ENCODE measurements at places on chromosomes 1 and 21.
A peak's percentile ranks its signal among the peaks of the same experiment; 100 is the strongest.

DNA sequence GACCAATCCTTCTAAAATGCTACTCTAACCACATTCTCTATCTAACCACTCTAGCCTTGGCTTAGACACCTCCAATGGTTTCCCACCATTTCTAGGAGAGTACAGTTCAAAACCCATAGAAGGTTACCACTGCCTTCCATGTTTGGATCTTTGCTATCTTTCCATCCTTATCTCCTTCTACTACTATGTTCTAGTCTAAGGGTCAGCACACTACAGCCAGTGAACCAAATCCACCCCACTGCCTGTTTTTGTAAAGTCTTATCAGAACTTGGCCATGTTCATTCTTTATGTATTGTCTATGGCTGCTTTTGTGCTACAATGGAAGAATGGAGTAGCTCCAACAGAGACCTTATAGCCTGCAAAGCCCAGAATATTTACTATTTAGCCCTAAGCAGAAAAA lies 6.2 kb downstream of the MTF1 start:
- no peak for DNase-seq

DNA sequence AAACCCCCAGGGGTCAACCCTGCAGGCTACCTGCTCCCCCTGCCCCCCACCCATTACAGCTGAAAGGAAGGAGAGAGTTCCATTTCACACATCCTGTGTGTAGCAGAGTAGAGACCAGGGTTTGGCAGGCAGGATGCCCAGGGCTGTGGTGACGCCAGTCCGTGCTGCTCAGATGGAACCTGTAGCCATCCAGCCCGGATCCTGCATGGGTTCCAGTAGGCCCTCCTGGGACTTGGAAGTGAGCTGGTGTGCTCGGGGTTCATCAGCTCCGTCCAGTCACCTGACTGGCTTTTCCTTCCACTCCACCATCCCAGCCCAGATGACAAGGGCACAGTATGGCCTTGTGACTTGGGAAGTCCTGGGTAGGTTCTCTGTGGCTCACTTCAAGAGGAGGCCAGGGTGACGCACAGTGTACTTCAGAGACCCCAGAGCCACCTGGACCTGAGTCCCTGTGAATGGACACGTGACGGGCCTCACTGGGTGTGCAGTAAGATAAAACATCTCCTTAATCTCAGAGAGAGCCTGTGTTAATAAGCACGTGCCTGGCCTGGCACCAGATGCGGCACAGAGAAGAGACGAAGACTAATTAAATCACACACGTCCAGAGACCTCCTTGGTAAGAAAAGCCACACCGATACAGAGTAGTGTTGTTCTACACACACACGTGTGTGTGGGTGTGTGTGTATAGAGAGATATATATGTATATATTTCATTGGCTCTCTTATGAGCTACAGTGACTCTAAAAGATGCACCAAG lies 16.0 kb downstream of the ITPKB start:
- no peak for DNase-seq

DNA sequence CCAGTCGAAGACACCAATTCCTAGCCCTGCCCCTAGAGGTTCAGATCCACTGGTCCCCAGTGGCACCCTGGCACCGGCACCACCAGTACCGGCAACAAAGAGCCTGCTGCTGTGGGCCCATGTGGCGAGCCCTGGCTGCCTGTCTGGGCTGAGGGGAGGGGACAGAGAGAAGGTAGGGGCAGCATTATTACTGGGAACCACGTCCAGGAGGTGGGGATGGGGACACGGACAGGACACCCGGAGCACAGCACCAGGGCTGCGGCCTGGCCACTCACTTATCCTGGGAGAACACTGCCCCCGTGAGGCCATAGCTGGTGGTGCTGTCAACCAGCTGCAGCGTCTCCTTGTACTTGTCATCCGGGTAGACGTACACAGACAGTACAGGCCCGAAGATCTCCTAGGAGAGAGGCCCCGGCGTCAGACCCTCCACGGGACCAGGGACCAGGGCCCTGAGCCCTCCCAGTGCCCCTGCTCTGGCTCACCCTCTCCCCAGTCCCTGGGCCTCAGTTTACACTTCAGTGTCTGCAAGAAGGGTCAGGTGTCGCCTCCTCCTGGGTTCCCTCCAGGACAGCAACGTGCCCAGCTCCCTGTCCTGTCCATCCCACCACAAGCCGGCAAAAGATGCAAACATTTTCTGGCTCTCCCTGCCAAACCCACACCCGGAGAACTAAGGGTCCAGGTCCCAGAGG lies 15.8 kb upstream of the TAS1R2 start:
- DNase-seq, result peak; percentile 65

DNA sequence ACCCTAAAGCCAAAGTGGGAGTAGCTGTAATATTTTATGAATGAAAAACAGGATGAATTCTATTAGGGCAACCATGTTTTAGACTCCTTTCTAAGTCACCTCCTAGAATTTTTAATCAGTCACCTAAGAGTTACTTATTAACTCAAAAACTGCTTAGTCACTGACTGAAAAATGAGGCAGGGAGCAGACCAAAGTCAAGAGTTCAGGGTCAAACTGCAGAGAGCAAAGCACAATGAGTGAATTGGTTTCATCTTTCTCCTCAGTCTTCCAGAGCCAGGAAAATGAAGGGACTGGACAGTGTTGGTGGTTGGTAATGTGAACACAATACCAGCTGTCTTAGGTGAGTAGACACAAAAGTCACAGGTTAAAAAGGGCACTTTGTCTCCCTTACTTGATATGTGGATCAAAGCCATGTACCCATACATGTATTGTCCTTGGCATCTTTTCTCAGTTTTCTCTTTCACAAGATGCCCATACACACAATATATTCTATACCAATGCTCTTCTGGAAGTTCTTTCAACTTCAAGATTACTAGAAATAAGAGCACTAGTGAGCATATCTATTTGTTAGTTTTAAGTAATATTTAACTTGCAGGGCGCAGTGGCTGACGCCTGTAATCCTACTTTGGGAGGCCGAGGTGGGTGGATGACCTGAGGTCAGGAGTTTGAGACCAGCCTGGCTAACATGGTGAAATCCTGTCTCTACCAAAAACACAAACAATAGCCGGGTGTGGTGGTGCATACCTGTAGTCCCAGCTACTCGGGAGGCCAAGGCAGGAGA lies 42.2 kb downstream of the ATP1B1 start:
- DNase-seq, result no peak

GRCh38 chr1:229409616-229410369 lies 24.1 kb downstream of the ACTA1 start:
- no peak for DNase-seq

GRCh38 chr1:248810727-248811513 lies 14.8 kb downstream of the SH3BP5L start:
- no peak for DNase-seq

GRCh38 chr1:209154912-209155311 lies 428.6 kb upstream of the CAMK1G start:
- no peak for DNase-seq

DNA sequence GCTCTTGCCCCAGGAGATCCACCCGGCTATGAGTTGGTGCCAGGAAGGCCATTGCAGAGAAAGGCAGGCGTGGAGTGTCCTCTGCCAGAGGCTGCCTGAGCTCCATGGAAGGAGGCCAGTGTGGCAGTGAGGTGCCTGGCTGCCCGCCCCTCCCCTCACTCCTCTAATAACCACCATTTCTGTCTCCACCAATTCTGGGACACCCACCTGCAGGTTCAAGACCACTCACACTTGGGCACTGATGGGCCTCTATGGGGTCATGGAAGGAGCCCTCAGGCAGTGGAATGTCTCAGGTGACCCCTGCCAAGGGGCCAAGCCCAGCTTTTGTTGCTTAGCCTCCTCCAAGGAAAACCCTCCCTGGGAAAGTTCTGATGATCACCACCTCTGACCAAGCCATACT lies 731.6 kb downstream of the MATN1 start:
- DNase-seq, result no peak

GRCh38 chr1:209710093-209710492 lies 5.4 kb downstream of the HSD11B1 start:
- no peak for DNase-seq

DNA sequence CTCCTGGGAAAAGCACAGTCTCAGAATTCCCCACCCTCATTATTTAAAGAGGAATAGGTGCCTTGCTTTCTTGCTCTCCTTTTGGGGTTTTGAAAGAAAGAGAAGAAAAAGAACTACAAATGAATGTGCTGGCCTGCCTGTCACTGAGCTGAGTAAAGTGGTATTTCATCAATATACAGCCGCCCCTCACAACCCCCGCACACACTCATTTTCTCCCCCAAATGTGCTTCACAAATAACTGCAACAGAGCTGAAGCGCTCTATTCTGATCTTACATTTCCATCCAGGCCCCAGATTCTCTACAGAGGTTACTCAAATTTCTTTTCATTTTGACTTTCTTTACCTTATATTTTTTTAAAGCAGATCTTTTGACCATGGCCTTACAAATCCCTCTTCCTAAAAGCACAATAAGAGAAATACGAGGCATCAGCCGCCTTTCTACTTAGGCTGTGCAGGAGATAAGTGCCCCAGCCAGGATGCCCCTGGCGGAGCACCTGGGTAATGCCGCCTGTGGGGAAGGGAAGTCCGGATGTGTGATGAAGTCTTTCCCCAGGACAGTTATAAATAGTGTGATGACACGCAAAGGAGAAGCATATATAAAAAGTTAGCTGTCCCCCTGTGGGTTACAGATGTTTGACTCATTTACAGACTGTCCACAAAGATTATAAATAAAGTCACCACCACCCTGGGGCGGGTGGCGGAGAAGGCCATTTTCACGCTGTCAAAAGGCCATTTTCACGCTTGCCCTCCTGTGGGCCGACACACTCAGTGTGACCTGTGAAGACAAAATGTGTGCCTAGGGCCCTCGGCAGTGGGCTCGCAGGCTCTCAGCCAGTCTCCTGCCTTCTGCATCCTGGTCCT lies 6.5 kb downstream of the KCNN3 start:
- no peak for DNase-seq

DNA sequence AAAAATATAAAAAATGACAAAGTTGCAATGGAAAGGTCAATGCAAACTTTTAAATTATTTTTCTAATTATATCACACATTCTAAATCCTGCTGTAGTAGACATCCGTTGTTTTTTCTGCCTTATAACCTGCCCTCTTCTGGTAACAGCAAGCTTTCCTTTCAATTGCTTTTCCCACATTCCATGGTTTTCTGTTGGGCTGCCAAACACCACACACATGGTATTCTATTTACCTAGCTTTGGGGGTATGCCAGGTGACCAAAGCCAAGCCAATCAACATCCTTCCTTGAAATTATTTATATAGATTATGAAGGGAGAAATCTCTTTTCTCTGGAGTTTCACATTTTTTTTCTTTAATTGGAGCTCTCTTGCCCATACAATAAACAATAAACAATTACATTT lies 3.4 kb upstream of the LAMC1 start:
- no peak for DNase-seq

- DNase-seq, result no peak
Measured at GRCh38 chr1:244316407-244316806, 135.3 kb downstream of the ADSS2 start.

DNA sequence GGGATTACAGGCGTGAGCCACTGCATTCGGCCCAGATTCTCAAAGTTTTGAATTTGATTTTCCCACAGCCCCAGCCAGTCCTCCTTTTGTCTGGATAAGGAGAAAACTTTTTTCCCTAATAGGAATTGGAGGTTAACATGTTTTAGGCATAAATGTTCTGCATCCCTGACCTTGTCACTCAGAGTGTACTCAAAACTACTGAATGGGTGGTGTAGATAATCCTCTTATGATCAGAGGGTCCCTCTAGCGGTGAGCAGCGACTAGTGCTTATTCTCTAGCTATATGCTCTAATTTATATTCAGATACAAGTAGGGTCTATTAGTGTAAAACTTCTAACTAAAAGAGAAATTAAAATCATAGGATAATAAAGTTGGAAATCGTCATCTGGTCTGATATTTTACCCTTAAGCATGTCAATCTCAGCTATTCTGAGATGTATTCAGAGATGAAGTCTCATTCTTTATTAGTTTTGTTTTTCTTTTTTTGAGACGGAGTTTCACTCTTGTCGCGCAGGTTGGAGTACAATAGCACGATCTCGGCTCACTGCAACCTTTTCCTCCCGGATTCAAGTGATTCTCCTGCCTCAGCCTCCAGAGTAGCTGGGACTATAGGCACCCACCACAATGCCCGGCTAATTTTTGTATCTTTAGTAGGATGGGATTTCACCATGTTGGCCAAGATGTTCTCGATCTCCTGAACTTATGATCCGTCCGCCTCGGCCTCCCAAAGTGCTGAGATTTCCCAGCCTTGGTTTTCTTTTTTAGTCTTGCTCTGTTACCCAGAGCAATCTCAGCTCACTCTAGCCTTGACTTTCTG lies 2.7 kb upstream of the PSMD4 start:
- DNase-seq, result peak; percentile 17

DNA sequence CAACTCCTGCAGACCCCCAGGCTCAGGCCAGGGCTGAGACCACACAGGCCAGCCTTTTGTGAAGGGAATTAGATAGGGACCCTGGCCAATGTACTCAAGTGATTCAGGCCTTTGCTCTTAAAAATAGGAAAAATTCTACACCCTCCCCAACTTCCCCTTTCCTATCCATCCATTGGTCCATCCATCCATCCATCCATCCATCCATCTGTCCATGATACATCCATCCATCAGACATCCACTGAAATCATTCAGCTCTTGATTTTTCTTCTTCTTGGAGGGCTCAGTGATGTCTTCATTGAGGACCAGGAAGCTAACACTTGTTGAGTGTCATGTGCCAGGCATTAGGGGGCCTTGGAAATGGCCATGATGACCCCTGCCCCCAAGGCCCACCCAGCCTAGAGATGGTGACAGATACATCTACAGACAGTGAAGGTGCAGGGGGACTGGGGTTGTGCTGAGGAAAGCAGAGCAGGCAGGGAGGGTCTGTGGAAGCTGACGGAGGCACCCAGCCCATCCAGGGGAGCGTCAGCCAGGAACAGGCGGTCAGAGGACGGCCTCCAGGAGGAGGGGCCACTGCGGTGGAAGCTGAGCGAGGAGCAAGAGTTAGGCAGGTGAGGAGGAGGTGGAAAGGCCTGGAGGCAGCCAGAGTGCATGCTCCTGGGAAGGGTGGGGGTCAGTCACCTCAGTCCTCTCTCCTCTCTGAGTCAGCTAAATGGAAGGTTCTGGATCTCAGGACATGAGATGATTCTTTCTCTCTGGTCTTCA lies 81.9 kb downstream of the EPHB2 start:
- DNase-seq, result no peak

DNA sequence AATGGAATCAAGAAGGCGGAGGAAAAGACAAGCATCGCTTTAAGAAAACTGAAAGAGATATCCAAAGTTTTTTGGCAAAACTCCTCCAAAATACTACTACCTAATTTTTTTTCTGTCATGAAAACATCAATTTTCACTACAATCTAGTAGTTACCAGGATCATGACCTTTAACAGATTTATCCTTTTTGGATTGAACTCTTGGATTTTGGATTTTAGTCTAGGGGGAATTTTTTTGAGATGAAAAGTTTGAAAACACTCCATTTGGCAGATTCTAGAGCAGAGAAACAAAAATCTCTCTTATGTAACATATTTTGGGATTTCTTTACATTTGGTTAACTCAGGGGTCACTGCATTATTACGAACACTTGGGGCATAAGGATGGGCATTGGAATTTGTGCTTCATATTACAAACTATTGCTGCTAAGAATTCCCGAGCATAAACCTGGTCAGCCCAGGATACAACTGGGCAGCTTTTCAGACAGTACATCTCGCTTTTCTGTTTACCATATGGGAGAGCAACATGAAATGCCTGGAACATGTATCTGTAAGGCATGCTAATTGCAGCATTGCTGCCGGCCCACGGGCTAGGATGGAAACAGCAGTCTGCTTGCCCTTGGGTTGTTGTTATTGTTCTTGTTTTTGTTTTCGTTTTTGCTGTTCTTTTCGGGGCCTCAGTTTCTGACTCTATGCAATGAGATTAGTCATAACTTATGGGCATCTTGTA lies 264.3 kb downstream of the RHOU start:
- DNase-seq, result no peak

Measured in stimulated activated CD8-positive, alpha-beta memory T cell treated with anti-CD3 and anti-CD28 coated beads, Interleukin-2, amount 100 ng/mL, for 48 hours (primary cell).